WTC11 (cell line): ENCODE measurements at places on chromosomes 4 and X. TPM values are rescaled to one million over a fixed set of nuclear protein-coding genes. Genes with fewer than 3 reads are reported as not detected.

The SLC10A4 gene
- total RNA-seq = 2.1 to 3.0 TPM (median 2.6 TPM) in 3 replicates

The ARHGAP36 gene
- total RNA-seq = 0.09 to 0.52 TPM (median 0.21 TPM) in 3 replicates

The BTK gene
- total RNA-seq = 0.66 to 1.1 TPM (median 0.74 TPM) in 3 replicates

The NUDT11 gene
- 24.3 to 27.8 TPM (median 25.1 TPM) in 3 replicates for total RNA-seq

DNA sequence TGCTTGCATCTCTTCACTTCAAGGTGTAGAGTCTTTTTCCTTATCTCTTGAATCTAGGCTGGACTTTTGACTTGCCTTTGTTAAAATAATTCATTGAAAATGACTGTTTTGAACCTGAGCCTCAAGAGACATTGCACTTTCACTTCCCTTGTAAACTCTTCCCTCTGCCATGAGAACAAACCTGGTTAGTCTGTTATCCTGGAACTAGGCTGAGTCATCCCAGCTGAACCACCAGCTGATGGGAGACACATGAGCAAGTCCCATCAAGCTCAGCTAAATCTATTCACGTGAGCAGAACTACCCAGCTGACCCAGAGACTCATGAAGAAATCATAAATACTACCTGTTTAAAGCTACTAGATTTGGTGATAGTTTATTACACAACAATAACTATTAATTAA is 202.3 kb upstream of the CENPE start:
- no peak for DNase-seq

DNA sequence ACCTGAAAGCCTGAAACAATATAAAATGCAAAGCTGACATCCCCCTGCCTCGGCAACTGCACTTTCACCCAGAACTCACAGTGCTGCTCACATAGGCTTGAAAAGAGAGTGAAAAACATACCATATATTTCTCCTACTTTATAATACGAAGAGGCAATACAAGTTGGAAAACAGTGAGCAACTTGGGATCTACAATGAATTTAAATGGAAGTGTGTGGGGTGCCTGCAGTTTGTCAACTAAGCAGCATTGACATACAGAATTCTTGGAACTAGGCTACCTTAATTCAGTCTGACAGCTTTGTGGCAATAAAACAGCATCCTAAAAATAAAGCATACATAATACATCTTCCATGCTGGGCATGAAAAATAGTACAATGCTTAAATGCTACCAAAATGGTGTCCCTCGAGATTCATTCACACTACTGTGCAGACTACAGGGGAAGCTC is 8.0 kb downstream of the GASK1B start:
- no peak for DNase-seq

- no peak for DNase-seq
These were observed 28.7 kb upstream of the STOX2 start for GRCh38 chr4:183876268-183876934.

- DNase-seq = peak; percentile 17
These were observed 564 bp downstream of the PGK1 start for GRCh38 chrX:78104447-78105176.
